ENCODE measurements at places on chromosomes 16 and 17.

DNA sequence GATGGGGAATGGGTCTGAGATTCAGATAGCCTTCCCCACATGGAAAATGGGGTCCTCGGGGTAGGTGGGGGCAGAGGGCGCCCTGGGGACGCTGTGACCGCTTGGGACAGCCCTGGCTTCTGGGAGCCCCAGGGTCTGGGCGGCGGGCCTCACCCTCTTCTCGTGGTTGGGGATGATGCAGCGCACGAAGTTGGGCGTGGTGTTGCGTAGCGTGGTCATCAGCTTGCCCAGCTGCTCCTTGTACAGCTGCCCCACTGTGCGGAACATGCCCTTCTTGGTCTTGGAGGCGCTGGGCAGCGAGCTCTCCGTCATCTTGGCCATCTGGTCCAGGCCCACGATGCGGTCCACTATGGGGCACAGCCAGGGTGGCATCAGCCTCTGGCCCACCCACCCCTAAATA, 99.9 kb downstream of the NDE1 start:
- no peak for DNase-seq

DNA sequence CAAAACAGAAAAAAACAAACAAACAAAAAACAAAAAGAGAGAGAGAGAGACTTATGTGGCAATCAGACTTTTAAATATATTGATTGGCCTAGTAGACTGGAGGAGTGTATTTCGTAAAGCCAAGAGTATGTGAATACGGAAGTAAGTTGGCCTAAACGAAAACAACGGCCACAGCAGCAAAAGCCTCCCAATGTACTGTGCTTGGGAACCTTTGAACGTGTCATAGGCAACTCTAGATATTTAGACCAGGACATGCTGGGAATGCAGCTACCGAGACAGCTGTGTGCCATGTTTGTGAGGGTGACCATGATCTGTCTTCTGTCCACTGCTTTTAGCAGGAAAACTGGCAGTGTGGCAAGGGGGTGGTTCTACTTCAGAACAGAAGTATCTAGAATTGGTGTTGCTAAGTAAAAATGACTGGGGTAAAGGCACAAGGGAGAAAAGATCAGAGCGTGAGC, 7.4 kb downstream of the MAF start:
- DNase-seq, result no peak

- DNase-seq, result no peak
Measured at GRCh38 chr16:46650254-46650623, 29.1 kb upstream of the SHCBP1 start.

DNA sequence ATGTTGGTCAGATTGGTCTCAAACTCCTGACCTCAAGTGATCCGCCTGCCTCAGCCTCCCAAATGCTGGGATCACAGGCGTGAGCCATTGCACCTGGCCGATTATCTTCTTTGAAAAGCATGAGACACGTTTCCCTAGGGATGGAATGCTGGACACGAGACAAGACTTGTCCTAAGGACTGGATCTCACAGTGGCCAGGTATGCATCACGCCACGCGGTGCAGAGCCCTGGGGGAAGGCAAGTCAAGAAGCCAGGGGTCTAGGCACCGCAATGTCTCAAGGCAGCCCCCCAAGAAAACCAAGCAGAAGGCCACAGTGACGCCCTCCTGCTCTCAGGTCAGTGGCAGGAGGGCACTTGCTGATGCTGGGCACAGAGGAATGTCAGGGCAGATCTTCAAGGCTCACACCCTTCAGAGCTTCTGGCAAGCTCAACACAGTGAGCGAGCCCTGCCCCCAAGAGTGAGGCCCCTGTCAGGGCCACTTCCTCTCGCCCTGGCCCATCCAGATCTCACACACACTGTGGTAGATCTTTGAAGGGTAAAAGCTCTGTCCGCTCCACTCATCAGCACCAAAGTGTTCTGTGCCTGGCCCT, 134.7 kb downstream of the ZNF778 start:
- no peak for DNase-seq

DNA sequence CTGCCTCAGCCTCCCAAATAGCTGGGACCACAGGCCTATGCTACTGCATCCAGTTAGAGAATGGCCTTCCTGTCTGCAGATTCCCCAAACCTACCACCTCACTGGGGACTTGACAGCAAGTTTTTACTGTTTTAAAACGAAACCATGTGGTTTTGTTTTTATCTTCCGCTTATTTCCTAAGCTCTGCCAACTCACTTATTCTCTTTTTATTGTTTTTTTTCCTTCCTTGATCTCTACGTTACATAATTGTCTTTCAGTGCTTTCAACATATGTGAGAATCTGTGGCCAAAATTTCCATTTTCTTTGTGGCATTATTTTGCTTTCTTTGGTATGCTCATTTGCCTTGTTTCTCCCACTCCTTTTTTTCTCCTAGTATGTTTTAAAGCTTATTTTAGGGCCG, 14.6 kb upstream of the SLC38A7 start:
- no peak for DNase-seq

DNA sequence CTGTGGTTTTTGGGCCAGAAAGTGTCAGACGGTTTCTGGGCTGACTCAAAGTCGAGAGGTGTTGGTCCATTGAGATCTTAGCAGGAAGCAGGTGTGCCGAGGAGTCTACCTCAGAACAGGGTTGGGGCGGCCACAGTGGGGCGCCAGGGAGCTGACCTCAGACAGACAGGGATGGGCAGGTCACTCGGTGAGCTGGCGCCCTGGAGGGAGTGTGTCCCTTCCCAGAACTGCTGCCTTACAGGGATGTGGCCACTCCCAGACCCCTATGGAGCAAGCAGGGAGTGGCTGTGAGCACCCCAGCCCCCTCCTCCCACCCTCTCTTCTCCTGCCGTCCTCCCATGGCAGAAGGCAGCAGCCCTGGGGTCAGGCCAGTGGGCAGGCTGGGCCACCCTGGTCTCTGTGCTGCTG, 14.0 kb upstream of the DPEP1 start:
- DNase-seq, result no peak

DNA sequence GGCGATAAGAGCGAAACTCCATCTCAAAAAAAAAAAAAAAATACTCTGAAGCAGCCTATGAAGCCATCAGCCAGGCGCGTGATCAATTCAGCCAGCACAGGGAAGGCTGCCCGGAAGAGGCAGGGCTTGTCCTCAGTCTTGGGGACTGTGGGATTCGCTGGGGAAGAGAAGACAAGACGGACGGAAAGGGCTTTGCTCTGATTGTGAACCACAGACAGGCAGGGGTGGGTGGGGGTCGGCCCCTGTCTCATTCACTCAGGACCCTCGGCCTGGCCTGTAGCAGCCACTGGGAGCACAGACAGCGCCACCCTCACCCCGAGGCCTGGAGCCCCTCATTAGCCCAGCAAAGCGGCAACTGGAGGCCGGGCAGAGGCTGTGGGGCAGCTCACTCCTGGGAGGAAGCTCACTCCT, 37.2 kb downstream of the ABR start:
- no peak for DNase-seq

DNA sequence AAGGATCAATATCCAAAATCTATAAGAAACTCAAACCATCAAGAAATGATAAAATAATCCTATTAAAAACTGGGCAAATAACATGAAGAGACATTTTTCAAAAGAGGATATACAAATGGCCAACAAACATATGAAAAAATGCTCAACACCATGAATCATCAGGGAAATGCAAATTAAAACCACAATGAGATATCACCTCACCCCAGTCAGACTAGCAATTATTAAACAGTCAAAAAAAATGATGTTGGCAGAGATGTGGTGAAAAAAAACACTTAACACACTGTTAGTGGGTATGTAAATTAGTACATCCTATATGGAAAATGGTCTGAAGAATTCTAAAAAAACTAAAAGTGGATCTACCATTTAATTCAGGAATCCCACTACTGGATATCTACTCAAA, 379.0 kb upstream of the SOX9 start:
- DNase-seq, result no peak

DNA sequence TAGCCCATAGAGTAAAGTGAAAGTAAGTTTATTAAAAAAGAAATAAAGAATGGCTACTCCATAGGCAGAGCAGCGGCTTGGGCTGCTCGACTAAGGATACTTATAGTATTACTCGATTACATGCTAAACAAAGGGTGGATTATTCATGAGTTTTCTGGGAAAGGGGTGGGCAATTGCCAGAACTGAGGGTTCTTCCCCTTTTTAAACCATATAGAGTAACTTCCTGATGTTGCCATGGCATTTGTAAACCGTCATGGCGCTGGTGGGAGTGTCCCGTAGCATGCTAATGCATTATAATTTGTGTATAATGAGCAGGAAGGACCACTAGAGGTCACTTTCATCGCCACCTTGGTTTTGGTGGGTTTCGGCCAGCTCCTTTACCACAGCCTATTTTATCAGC, 13.3 kb upstream of the GAS7 start:
- DNase-seq, result no peak

DNA sequence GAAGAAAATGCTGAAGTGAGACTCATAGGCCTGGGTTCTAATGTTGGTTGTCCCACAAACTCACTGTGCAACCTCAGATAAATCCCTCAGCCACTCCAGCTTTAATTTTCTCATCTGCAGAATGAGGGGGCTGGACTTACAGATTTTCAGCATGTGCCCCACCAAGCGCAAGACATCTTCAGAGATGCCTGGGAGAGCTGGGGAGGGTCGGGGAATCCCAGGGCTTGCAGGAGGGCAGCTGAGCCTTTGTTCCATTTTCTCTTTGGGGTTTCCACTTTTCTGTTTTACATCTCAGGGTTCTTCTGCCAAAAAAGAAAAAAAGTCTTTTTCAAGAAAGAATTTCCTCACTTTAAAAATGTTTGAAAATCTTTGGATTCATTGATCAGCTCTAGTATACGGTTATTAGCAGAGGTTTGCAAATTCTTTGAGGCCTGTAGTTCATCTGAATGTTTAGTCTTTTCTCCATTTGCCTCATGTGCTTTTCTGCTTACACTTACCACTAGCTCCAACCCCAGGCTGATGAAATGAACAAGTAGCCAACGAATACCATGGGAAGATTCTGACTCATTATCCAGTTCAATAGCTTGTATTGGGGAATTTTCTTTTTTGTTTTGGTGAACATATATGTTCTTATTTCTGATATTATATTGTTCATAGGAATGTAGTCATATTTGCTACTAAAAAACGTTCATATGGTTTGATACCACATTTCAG, 56.4 kb downstream of the CHD9 start:
- DNase-seq, result no peak

- DNase-seq, result no peak
Measured at GRCh38 chr16:55349867-55350266, 25.9 kb downstream of the IRX6 start.

- no peak for DNase-seq
Measured at GRCh38 chr17:34579017-34579946, at the start of gene TMEM132E. TSS of gene TMEM132E (plus strand) at chr17:34579582. CDS start at chr17:34581077, 1,495 bp downstream.

GRCh38 chr17:41263212-41263611, 2.0 kb upstream of the KRTAP9-6 start:
- no peak for DNase-seq

GRCh38 chr17:67256075-67256732, 11.2 kb upstream of the HELZ start:
- DNase-seq, result no peak

DNA sequence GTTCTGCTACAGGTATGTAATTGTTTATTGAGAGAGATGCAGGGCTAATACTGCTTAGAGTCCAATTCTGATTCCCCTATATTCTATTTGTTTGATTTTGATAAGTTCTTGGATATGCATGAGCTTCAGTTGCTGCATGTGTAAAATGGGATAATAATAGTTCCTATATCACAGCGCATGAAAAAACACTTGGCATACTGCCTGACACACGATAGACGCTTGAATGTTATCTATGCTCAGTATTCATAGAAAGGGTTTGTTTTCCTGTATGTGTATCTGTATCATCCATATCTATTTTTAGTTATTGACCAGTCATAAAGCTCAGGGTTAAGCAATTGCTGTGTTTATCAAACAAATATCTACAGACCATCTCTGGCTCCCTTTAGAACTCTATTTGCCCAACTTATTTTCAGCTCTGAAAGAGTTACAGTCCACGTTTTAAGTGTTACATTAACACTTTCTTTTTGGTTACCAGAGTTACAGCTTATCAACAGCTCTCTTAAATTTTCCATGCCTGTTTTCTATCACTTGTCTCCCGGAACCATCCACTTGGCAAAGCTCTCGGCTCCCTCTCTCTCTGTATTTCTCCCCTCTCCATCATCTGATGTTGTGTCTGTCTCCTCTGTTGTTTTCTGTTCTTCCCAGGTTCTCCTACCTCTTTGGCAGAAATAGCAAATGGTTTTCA, 334.8 kb downstream of the CBLN1 start:
- no peak for DNase-seq

- DNase-seq, result peak; percentile 43
Measured at GRCh38 chr16:726438-727290, at the start of the genes CCDC78 and HAGHL. TSS of gene CCDC78 (minus strand) at chr16:726443. CDS start at chr16:726367, 76 bp downstream. TSS of gene HAGHL (plus strand) at chr16:727106. CDS start at chr16:727510, 404 bp downstream.

GRCh38 chr17:44940317-44940716, 7.3 kb downstream of the KIF18B start:
- no peak for DNase-seq

GRCh38 chr16:15742716-15743115, 92.7 kb downstream of the NDE1 start:
- no peak for DNase-seq

DNA sequence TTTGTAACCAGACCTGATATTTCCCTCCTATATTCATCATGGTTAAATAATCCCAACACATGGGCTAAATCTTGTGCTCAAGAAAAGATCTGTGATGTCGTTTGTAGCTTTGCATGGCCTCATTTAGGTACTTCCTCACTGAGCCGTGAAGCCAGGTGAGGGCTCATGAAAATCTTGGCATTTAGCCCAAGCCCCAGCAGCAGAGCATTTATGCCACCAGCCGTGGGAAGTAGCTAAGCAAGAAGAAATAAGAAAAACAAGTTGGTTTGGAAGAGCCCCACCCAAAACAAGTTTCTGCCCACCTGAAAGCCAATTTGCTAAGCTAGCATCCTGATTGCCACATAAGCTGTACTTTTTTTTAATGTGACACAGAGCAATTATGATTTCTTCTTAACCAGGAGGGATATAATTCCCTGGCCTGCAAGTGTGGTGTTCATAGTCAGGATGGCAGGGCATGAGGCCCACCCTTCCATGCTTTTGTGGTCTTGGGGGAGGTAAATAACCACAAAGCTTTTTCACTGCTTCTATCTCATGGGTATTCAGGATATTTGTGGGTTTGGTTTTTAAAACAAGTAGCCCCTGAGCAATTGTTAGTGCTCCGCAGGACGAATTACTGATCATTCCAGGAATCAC, 10.5 kb downstream of the TMIGD1 start:
- no peak for DNase-seq
